ENCODE measurements at places on chromosomes 4 and X.

- DNase-seq, result no peak
Measured at GRCh38 chr4:113750734-113751133, 10.8 kb downstream of the CAMK2D start.

DNA sequence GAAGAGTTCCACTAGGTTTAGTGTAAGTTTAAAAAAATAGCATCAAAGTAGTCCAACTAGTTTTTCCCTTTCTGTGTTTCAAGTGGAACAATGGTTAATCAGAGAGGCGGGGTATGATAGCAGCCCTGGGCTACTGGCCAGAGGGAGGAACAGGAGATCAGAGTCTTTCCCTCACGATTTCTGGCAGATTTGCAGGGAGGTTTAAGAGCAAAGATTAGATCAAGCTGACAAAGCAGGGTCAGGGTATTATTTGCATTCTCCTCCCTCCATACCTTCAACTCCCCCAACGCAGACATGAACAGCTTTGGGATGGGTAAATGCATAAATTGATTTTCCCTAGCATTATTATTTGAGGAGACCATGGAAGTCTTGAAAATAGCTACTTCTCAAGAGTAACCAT, 277.6 kb upstream of the DIAPH2 start:
- DNase-seq, result no peak

DNA sequence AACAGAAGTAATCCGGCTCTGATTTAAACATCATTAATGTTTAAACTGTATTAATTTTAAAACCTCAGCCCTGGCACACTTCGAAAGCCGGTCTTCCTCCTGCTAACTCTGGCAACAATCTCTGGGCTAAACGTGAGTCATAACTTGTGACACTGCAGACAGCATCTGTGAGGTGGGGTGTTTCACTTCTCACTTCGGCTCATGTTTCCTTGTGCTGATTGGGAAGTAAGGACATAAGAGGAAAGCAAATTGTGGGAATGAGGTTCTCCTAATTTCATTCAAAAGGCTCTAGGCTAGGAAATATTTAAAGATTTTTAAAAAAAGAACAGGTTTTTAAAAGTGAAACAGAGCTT, 139.9 kb upstream of the USP9X start:
- DNase-seq, result peak; percentile 21

DNA sequence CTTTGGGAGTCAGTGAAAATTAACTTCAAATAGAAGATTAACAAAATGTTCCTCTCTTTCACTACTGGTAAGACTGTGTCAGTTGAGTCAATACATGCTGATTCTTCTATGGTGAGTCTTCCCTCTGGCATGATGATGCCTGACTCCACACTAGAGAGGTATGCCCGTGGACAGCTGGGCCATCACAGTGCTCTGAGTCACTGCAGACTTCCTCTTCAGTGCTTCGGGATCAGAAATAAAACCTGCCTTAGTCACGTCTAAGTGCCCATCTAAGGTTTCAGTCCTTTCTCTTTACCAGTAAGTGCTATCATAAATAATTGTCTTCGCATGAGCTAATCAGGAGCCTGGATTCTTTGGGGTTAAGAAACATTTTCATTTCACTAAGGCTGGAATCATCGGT, 1.6 kb upstream of the ASB5 start:
- DNase-seq, result no peak

- no peak for DNase-seq
Measured at GRCh38 chr4:81757691-81758090, 286.0 kb upstream of the RASGEF1B start.

GRCh38 chr4:101136373-101137370, 210.7 kb downstream of the PPP3CA start:
- no peak for DNase-seq

GRCh38 chrX:129980540-129981199, 1.8 kb upstream of the BCORL1 start:
- DNase-seq, result no peak

DNA sequence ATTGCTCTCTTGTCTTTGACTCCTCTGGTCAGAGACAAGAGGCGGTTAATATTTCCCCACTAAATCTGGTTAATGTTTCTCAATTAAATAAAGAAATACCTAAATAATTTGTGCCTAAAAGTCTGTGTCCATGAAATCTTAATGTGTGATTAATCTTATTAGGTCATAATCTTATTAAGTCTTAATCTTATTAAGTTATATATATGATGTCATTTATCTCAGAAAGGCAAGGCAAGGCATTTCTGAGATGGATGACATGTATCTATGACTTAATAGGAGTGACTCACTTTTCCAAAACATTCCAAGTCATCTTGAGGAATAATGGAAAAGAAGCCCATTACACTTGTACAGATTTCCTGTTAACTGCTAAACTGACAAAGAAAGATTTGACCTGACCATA, 74.7 kb downstream of the TRAM1L1 start:
- DNase-seq, result no peak

- DNase-seq, result no peak
Measured at GRCh38 chr4:145423017-145423708, 58.5 kb upstream of the SMAD1 start.

- no peak for DNase-seq
Measured at GRCh38 chr4:32073542-32073941, 1353.4 kb downstream of the PCDH7 start.

DNA sequence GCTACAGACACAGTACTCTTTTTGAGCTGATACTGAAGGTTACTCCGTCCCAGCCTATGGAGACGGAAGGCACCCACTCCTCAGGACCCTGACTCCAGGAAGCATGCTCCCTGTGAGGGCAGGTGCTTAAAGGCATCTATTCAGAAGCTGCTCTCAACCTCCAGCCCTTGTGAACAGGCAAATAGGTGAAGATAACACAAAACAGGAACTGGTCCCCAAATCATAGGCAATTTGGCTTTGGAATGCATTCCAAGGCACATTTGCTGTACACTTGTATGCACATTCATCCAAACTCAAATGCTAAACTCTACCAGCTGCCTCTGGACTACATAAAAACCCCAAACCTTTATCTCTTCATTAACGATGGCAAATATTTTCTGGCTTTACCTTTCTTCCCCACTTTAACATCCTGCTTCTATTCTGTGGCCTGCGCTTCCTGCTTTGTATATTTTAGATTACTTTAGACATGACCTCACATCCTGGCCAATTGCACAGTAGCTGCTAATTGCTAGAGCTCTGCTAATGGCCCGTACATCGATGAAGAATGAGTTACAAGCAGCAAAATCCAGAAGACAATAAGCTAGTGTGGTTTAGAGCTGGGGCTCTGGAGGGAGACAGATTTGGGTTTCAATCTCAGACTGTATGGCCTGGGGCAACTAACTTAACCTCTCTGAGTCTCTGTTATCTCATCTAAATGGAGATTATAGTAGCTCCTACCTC, 3.2 kb downstream of the SEL1L3 start:
- peak; percentile 71 for DNase-seq

DNA sequence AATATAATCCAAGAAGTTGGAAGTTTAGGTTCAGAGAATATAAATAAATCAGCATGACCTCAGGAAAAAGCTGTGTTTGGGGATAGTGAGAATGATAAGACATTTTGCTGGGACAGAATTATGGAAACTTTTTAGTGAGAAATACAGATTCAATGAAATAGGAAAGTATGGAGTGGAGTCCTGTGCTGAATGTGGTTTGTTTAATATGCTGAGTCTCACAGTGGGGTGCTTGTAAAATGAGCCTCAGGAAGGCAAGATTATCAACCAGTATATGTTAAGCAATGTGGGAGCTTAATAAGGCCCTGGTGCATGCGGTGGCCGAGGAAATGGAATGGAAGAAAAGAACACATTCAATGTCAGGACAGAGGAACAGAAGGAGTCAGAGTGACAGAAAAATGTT, 1554.7 kb upstream of the TENM3 start:
- no peak for DNase-seq

- no peak for DNase-seq
Measured at GRCh38 chr4:24477919-24478318, 106.4 kb downstream of the DHX15 start.

DNA sequence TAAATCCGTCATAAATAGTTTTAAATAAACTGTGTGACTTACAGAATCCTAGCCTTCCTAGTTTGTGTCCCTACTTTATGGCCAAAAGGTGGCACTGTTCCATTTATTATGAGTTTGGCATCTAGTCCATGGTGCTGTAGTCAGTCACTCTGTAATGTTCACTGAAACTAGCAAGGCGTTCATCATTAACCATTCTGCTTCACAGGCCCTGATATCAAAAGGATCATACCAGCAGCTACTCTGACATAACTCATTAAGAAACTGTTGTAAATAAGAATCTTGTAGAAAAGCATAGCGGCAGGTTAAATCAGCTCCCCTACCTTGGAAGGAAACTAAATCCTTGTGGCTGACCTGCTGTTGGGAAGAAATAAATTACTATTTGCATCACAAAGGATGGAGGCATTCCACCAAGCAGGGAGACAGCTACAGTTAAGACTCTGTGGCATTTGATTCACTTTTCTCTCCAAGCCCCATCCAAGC, 919.6 kb upstream of the DIAPH2 start:
- peak; percentile 20 for DNase-seq

GRCh38 chr4:84455697-84456096, 43.4 kb downstream of the NKX6-1 start:
- no peak for DNase-seq

GRCh38 chr4:59960143-59960542, 1240.0 kb upstream of the ADGRL3 start:
- DNase-seq, result no peak

DNA sequence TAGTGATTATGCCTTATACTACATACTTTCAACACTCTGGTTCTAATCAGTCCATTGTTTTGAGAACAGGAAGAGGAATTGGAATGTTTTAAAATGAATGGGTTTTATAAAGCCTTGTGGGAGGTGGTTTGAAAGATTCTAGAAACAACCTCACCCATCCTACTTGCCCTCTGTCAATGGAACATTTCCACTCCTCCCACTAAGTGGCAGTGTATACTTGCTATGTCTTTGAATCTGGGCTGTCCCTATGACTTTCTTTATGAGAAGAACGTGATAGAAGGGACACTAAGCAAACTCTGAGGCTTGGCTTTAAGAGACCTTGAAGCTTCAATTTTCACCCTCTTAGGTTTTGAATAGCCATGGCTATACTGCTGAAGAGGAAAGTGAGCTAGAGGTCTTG, 611.2 kb downstream of the PPP4R3C start:
- no peak for DNase-seq

DNA sequence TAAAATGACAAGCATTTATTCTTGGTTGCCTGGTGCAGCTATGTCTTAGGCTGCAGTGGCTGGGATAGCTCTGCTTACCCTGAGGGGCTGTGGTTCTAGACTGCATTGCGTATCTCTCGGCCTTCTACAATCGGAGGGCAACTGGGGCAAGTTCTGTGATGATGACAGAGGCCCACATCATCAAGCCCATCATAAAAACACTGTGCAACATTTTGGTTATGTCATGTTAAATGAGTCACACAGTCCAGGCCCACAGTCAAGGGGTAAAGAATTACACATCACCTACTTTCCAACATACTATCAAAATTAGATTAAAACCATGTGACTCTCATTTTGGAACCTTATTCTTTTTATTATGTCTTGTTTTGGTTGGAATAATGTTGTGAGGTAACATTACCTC, 120.2 kb upstream of the GUCY1A1 start:
- DNase-seq, result no peak

DNA sequence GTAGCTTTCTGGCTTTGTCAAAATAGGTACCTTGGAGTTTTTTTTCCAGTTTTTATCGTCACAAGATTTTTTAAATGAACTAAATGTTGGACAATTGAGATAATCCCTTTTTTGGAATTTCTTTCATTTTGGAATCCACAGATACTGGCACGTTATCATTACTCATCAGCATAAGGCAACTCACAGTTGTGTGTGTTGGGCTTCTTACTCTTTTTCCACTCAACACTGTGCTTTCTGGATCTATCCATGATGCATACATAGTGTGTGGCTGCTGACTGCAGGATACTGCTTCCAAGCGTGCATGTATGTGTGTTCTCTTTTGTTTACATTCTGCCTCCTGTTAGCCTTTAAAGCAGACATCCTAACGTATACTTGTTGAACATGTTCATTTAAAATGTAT, 113.5 kb upstream of the FAM9A start:
- no peak for DNase-seq

DNA sequence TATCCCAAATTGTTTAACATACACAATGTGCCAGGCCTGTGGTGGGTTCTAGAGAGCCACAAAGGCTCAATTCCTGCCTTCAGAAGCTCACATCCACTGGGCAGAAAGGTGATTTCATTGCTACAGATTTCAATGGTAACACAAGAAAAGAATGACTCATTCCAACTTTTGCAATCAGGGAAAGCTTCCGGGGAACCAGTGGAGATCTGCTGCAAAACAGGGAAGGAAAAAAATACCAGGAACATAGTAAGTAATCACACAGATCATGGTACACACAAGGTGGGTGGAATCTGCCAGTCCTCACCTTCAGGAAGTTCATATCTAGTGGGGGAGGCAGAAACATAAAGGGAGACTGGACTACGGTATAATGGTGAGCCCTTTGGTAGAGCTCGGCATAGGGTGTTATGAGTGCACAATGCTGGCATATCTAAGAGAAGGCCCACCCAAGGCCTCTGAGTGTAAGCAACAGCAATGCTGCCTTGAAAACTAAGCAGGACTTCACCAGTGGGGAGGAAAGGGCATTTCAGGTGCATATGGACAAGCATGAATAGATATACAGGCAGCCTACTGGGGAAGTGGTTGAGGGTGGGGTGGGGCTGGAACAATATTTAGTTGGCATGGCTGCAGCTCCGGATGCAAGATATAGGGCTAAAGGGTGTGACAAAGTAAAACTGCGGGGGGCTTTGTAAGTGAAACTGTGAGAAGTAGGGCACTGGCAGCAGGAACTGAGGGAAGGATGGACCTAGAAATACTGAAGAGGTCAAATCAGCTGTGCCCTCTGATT, 24.2 kb downstream of the GPRIN3 start:
- DNase-seq, result no peak

GRCh38 chrX:72054779-72055489, 76.8 kb downstream of the RTL5 start:
- no peak for DNase-seq

GRCh38 chrX:22314211-22314610, 41.5 kb downstream of the CBLL2 start:
- no peak for DNase-seq

- no peak for DNase-seq
Measured at GRCh38 chr4:29581457-29581856, 1138.7 kb upstream of the PCDH7 start.

GRCh38 chr4:127251423-127251822, 381.3 kb upstream of the INTU start:
- DNase-seq, result peak; percentile 41

DNA sequence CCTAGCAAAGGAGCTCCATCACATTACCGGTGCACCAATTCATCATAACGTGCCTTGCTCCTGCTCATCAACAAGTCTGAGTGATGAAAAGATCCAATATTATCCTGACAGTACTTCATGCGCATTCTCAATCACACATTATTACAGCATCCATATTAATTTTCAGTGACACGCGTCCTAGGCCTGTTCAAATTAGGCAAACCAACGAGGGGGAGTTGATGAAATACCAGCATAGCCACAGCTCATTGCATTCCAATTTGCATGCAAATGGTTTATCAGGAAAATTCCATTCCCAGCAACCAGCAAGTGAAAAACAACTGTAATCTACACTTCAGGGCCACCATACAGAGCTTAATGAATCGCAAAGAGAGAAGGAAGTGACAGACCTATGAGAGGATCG, 236.9 kb downstream of the DCLK2 start:
- no peak for DNase-seq

- no peak for DNase-seq
Measured at GRCh38 chr4:1772853-1773538, 20.1 kb upstream of the FGFR3 start.

Measured in activated CD4-positive, alpha-beta T cell treated with anti-CD3 and anti-CD28 coated beads, Interleukin-10, Interleukin-2, amounts not matched to agents 100 ng/mL and 50 ng/mL, durations not matched to agents 16 hours and 8 hours (primary cell).